ENCODE measurements at places on chromosomes 5 and 9. TPM values are rescaled to one million over a fixed set of nuclear protein-coding genes. Genes with fewer than 3 reads are reported as not detected.

The CDKN2B-AS1 gene
- 0.62 TPM for total RNA-seq

The ROR2 gene
- 0.94 TPM for total RNA-seq

The SHOC1 gene
- 0.16 TPM for total RNA-seq

The SLC6A19 gene
- not detected for total RNA-seq

The RUSC2 gene
- total RNA-seq, result 51.2 TPM

The PCDHGC5 gene
- 6.2 TPM for total RNA-seq

The LECT2 gene
- not detected for total RNA-seq

The IFNA2 gene
- not detected for total RNA-seq

The OR1Q1 gene
- not detected for total RNA-seq

The SLF1 gene
- 46.0 TPM for total RNA-seq

The WNT8A gene
- not detected for total RNA-seq

The TBC1D9B gene
- 23.9 TPM for total RNA-seq

The GFPT2 gene
- total RNA-seq, result 11.4 TPM

The GLRA1 gene
- 0.16 TPM for total RNA-seq

The PCA3 gene
- total RNA-seq, result 0.16 TPM

The TBC1D2 gene
- 1.9 TPM for total RNA-seq

The SLC34A1 gene
- total RNA-seq, result not detected

The TSSK1B gene
- total RNA-seq, result 0.16 TPM

The BTNL9 gene
- total RNA-seq, result 0.78 TPM

The GAS1 gene
- 33.5 TPM for total RNA-seq

The IL5 gene
- total RNA-seq, result not detected

The CDX1 gene
- total RNA-seq, result not detected

The NANS gene
- total RNA-seq, result 20.9 TPM

The BARHL1 gene
- total RNA-seq, result not detected

The TMEFF1 gene
- total RNA-seq, result 47.6 TPM

The TUSC1 gene
- 10.5 TPM for total RNA-seq

The IL17B gene
- not detected for total RNA-seq

The CDKN2A gene
- not detected for total RNA-seq

The ADRA1B gene
- total RNA-seq, result 1.1 TPM

The KLHL9 gene
- 81.4 TPM for total RNA-seq

The NDUFS4 gene
- total RNA-seq, result 87.8 TPM

The MSX2 gene
- total RNA-seq, result not detected

The IRGM gene
- total RNA-seq, result not detected

The SIT1 gene
- total RNA-seq, result not detected

The GRM6 gene
- 0.16 TPM for total RNA-seq

The PCDHB16 gene
- 4.5 TPM for total RNA-seq

The UNC13B gene
- total RNA-seq, result 12.3 TPM

The AQP7 gene
- total RNA-seq, result not detected

The ERGIC1 gene
- total RNA-seq, result 41.5 TPM

The EGFL7 gene
- 13.7 TPM for total RNA-seq

The SLC36A2 gene
- not detected for total RNA-seq

The PGM5 gene
- 5.6 TPM for total RNA-seq

The NFIB gene
- total RNA-seq, result 159 TPM

The KIF4B gene
- 0.16 TPM for total RNA-seq

The ZDHHC21 gene
- 68.6 TPM for total RNA-seq

The NEUROG1 gene
- total RNA-seq, result 1.1 TPM

The PCDHGA5 gene
- 6.6 TPM for total RNA-seq

The HAPLN1 gene
- 15.1 TPM for total RNA-seq

The UGT3A2 gene
- 0.16 TPM for total RNA-seq

The PCDHB10 gene
- 13.1 TPM for total RNA-seq

The CARTPT gene
- not detected for total RNA-seq

The SLC2A6 gene
- 17.2 TPM for total RNA-seq

The PARP8 gene
- total RNA-seq, result 48.7 TPM

The SLC36A3 gene
- not detected for total RNA-seq

The DMRT3 gene
- total RNA-seq, result 0.16 TPM

The CTNND2 gene
- total RNA-seq, result 66.9 TPM

The PRR7 gene
- 11.7 TPM for total RNA-seq

The FBXL17 gene
- 75.0 TPM for total RNA-seq

The CSNK1A1 gene
- total RNA-seq, result 520 TPM
